ENCODE measurements at places on chromosomes 1 and 21. TPM values are rescaled to one million over a fixed set of nuclear protein-coding genes. Genes with fewer than 3 reads are reported as not detected.

GRCh38 chr1:167052389-167052788, 37.8 kb downstream of the GPA33 start:
- DNase-seq, result no peak

GRCh38 chr1:226977643-226978431, 37.7 kb downstream of the COQ8A start:
- DNase-seq, result no peak

- DNase-seq, result no peak
These were observed 79.8 kb downstream of the PIGK start for GRCh38 chr1:77139389-77139788.

GRCh38 chr1:153552335-153552734, 3.3 kb upstream of the S100A3 start:
- peak; percentile 40 for DNase-seq

DNA sequence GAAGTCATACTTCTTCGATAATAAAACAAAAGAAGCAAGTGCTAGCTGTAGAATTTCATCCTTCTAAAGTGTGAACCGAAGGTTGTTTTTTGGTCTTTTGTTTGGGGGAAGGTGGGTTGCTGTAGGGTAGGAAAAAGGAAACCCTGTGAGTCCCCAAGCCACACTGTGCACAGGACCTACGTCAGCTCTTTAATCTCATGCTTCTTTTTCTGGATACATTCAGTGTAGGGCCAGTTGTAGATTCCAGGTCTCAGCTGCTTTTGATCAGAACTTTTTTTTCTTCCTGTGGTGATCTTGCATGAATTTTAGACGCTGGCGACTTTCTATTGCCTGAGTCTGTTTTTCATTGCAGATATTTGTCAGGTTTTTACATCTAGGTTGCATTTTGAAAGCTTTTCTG, 40.2 kb downstream of the BCL9 start:
- DNase-seq, result no peak

- no peak for DNase-seq
These were observed 33.1 kb upstream of the LRRC3 start for GRCh38 chr21:44421901-44422840.

GRCh38 chr1:34130306-34130705, 34.7 kb downstream of the CSMD2 start:
- DNase-seq, result no peak

DNA sequence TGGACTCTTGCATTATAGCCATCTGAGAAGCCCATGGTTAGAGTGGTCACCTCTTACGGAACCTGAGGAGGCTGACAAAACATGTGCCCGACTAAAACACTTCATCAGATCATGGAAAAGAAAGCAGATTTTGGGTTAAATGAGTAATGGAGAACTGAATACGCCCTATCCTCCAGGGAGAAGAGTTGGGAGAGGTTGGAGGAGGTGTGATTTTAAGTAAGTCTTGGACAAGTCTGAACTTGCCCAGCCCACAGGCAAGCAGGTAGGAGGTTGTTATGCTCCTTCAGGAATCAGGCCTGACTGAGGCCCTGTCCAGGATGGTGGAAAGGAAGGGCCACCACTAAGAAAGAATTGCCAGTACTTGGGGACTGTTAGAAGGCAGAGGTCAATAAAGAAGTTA, 255.8 kb downstream of the TGFB2 start:
- DNase-seq, result no peak

- no peak for DNase-seq
These were observed 88.1 kb upstream of the TTC39A start for GRCh38 chr1:51418384-51418959.

DNA sequence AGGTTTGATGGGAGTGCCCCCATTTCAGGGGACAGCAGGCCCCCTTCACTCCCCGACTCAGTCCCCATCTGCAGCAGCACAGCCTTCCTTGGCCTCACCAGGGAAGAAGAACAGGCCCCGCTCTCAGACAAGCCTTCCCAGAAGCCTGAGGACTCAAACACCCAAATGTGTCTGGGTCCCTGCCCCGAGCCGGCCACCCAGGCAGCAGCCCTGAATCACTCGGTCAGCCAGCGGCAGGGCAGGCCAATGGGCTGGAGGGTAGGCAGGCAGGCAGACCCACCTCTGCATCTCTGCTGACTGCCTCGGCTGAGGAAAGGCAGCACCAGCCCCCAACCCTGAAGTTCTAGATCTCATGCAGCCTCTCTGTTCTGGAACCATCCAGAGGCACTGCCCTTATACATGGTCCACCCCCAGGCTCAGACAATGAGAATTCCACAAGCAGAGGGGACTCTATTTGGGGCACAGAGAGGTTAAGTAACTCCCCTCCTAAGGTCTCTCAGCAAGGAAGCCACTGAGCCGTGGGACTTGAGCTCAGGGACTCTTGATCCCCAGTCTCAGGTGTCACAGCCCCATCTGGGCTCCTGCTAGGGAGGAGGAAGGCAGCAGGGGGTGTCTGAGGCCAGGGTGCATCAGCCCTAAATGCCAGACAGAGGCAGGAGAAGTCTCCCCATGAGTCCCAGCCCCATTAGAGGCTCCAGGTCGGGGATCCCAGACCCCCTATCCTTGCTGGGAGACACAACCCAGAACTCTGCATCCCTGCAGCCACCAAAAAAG, 33.2 kb upstream of the RUNX3 start:
- no peak for DNase-seq

DNA sequence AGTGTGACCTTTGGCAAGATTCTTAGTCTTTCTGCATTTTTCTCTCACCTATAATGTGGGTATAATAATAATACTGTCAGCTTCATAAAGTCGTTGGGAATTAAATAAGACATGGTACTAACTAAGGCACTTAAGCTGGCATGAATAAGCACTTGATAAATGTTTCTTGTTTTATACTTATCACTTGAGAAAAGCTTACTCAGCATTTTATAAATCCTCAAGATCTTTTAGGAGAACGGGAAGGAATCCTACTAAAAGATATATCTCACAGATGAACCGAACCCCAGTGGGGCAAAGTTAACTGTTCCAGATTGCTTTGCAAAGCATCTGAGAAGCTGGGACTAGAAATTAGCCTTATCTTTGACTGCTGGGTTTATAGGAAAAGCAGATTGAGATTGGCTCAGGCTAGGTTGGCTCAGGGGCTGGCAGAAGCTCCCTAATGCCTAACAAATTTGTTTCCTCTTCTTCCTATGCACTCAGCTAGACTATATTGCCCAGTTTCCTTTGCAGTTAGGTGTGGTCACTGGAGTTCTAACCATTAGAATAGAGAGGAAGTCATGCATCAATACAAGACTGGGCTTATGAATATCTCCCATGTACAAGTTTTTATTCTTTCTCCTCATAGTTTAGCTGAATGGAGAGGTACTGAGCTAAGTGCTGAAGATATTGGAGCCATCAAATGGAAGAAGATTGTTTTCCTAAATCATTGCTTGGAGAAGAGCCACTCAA, 110.3 kb downstream of the TBX15 start:
- DNase-seq, result no peak

DNA sequence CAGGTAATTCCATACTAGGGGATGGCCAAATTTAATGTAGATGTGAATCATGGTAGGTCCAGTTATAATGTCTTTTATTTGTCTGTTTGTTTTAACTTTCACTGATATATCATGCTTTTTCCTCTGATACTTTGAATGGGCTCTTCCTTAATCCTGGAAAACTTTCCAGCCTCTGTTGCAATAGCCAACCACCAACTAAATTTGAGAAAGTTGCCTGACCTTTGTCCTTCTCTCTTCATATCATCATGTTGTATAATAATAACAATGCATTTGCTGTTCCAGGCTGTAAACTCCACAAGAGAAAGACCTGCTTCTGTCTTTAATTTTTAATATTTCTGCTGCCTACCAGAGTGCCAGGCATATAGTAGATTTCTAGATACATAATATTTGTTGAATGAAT, 146.1 kb downstream of the HMCN1 start:
- no peak for DNase-seq

DNA sequence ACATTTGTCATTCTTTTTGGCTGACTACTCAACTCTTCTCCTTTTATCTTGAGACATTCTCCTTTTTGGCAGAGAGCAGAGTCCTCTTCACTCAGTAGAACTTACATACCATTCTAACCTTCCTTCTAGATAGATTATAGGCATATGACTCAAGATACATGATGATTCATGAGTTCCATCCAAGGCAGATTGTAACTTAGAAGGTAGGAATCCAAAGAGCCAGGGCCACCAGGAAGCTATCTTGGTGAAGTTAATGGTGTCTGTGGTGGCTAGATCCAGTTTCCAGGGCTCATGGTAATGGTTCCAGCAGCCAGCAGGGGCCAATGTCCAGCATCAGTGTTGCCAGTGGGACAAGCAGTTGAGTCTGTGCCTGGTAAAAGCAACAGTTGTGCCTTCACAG, 76.1 kb upstream of the KIAA0040 start:
- no peak for DNase-seq

DNA sequence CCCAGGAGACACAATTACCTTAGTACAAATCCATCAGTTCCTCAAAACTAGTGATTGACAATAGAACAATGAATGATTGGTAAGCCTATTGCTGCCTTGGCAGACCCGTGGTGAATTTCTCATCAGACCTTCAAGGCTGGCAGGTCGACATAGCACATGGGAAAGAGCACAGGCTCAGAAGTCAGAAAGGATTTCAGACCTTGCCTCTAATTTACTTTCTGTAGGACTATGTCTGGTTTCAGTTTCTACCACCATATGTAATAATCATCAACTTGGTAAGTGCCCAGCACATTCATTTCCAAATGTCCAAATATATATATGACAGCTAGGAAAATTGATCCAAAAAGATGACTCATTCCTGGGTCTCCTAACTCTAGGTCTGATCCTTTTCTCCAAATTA, 62.5 kb upstream of the GRHL3 start:
- no peak for DNase-seq

DNA sequence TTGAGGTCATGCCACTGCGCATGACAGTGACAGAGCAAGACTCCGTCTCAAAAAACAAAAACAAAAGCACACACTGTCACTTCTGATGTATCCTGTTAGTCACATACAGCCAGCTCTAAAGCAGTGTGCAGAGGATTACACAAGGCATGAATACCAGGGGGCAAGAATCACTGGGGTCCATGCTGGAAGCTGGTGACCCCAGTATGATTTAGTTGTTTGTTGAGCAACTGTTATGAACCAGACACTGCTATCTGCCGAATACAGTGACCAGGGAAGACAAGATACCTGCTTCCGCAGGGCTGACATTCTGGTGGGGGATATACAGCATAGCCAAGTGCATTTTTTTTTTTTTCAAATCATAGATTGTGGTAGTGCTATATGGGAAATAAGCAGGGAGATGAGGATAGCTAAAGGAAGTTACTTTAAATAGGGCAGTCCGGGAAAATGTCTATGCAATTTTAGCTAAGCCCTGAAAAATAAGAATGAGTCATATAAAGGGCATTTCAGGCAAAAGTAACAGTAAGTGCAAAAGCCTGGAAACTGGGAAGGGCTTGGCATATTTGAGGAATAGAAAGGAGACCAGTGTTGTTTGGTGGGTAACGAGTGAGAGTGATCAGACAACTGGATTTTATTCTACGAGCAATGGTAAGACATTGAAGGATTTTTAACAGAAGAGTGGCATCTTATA, 69.7 kb downstream of the ADSS2 start:
- DNase-seq, result no peak

DNA sequence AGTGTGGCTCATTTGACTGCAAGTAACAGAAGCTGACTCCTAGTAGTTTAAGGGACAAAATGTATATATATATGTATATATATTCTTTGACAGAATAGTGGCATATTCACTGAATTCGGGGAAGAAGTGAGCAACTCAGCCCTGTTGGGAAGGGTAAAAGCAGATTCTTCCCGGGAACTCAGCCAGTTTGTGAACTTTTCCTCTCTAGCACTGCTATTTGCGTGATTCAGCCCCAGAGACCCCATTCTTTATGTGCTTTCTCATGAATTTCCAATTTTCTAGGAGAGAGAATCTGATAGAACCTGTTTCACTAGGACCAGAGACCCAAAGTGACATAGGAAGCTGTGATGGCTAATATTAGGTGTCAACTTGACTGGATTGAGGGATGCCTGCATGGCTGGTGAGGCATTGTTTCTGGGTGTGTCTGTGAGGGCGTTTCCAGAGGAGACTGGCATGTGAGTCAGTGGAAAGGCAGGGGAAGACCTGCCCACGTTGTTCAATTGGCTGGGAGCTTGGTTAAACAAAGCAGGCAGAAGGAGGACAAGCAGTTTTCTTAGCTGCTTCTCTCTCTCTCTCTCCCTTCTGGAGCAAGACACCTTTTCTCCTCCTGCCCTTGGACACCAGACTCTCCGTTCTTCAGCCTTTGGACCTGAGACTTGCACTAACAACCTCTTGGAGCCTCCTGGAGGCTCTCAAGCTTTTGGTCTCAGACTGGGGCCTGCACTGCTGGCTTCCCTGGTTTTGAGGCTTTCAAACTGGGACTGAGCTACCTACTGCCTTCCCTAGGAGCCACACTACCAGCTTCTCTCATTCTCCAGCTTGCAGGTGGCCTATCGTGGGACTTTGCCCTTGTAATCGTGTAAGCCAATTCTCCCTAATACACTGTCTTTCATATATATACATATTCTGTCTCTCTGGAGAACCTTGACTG, 93.4 kb upstream of the KCNK1 start:
- no peak for DNase-seq

GRCh38 chr1:201714542-201715329, 114.2 kb upstream of the IPO9 start:
- DNase-seq, result peak; percentile 84

- no peak for DNase-seq
These were observed 123.0 kb downstream of the PEX14 start for GRCh38 chr1:10597492-10598388.

DNA sequence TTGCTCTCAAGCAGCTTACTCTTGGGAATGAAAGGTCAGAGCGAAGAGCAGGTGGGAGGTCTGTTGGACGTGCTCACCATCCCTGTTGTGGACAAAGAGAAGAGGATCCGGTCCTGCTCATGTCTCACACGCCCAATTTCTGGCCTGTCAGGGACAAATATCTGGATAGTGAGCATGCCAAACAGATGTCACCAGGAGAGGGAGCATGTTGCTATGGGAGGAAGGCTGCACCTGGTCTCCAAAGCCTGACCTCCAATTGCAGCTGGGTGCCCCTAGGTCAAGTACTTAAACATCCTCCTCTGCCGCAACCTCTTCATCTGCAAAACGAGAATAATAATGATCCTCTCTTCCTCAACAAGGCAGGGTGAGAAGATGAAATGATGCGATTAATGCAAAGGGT, 53.4 kb downstream of the DMRTA2 start:
- DNase-seq, result no peak

ZFP69B gene
- 0.63 TPM for total RNA-seq

TRABD2B gene
- 18.4 TPM for total RNA-seq

SLAMF8 gene
- 4.5 TPM for total RNA-seq

CD244 gene
- 0.64 TPM for total RNA-seq

NVL gene
- 9.8 TPM for total RNA-seq

ZBTB40 gene
- total RNA-seq, result 13.3 TPM

PIGV gene
- 7.3 TPM for total RNA-seq

GSTM5 gene
- total RNA-seq, result 13.7 TPM

Measured in right cardiac atrium (tissue), 5 donors.